ENCODE measurements at places on chromosomes 13 and 19.

- DNase-seq, result no peak
Observed at GRCh38 chr13:44703371-44703770, 127.2 kb upstream of the TSC22D1 start.

GRCh38 chr19:35006342-35006998, 6.3 kb downstream of the GRAMD1A start:
- DNase-seq, result no peak

DNA sequence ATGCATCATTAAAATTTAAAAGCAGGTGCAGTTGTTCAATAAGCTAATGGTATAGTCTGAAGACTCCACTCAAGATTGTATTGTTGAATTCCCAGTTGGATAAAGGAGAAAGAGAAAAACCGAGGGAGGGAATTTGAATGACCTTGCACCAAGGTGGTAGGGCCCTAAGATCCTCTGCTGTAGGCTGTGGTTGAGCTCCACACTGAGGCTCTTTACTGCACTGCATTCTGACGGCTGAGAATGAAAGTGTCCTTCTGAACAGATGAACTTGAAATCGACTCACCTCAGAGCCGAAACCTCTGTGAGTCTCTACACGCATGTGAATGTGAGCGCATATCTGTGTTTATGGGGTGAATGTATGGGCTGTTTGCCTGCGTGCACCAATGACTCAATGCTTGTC, 388.9 kb upstream of the DACH1 start:
- DNase-seq, result no peak

DNA sequence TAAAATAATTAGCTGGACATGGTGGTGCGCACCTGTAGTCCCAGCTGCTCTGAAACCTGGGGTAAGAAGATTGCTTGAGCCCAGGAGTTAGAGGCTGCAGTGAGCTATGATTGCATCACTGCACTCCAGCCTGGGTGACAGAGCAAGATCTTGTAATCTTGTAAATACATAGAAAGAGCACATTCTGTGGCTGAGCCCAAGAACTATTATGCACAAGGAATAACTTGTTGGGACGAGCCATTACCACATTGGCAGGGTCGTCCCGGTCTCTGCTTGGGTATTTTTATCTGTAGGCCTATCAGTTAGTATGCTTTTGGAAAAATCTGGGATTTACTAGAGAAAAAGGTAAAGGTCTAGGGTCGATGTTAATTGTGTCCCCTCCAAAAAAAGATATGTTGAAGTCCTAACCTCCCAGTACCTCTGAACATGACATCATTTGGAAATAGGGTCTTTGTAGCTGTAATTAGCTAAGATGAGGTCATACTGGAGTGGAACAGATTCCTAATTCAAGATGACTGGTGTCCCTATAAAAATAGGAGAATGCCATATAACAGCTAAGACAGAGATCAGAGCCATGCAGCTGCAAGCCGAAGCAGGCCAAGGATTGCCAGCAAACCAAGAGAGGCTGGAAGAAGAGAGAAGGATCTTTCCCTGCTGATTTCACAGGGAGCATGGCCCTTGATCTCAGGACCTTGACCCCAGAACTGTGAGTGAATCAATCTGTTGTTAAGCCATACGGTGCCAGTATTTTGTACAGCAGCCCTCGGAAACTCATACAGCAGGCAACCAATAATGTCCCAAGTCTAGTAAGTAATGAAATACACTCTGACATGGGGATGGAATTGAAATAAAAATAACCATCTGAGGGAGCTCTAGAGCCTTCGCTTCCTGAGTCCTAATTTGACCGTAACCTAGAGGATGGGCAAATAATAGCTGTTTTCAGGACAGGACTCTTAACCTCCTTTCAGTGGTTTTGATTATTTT, 77.0 kb downstream of the TM9SF2 start:
- no peak for DNase-seq

- DNase-seq, result no peak
Observed at GRCh38 chr13:91211510-91211909, 136.0 kb upstream of the MIR17HG start.

DNA sequence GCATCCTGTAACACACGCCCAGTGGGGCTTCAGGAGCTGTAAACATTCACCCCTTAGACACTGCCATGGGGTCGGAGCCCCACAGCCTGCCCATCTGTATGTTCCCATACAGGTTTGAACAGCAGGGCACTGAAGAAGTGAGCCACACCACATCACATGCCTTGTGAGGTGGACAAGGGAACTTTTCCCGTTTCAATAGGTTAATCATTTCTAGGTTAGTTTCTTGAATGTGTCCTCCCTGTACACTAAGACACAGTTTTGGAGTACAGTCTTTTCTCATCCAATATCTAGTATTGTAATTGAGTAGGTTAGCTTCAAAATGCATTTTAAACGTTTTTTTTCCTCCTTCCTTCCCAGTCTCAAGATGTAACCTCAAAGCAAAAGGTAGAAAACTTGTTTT, 700.2 kb upstream of the PCDH20 start:
- no peak for DNase-seq

GRCh38 chr19:954672-955494, 29.0 kb downstream of the ARID3A start:
- DNase-seq, result no peak

DNA sequence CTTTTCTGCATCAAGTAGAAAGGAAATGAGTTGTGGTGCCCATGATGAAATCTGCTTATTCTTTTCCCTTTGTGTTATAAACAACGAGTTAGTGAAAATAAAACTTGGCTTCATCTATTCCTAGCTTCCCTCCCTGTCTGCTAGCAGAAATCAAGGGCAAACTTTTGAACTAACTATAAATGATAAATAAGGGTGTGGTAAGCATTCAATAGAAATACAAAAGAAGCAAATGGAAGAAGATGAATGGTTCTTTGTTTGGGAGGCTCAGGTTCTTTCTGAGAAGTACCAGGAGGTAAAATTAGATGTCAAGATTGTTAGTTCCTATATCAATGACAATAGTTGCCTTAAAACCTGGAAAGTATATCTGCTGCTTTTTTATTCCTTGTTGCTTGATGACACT, 275.3 kb upstream of the PRR20A start:
- no peak for DNase-seq

DNA sequence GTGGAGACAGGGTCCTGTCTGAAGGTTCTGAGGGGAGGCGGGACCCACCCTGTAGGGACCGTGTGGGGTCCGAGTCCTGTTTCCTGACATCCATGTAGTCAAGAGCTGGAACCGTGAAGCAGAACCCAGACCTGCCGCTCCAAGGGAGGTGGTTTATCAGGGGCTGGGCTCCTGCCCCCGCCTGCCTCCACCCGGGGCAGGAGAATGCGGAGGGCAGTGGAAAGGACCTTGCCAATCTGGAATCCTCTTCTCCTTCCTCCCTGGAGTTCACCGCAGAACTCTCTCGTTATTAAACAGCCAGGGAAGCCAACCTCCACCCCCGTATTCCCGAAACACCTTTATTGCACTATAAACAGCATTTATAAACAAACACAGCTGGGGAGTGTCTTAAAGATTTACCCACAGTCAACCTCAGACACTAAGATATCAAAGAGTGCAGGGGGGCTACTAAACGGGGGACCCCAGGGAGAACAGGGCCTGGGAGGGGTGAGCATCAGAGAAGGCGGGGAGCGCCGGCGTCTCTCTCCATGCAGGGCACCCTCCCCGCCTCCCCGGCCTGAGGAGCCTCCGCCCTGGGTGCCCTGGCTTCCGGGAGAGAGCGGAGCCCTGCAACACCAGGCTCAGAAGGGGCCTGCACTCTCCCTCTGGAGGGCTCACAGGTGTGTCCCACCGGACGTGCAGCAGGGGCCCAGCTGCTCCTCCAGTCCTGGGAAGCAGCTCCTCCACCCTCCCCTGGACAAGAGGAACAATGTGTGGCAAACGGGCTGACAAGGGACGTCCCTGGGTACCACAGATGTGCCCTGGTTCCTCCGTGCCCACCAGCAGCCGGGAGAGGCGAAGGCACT, 3.6 kb downstream of the C2CD4C start:
- DNase-seq, result no peak

DNA sequence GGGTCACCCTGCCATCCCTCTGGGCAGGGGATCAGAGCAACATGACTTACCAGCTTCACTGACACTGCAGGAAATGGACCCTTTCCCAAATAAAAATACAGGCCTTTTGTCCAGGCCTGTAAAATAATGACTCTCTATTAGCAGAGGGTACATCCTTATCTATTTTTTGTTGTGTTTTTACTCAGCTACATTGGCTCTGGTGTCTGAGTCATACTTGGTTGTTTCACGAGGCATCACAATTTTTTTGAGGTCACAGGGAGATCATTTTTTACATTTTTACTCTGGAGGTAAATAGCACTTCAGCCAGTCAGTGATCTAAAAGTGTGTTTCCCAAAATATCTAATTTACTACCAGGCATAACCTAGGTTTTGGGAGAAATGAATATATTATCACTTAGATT, 6.9 kb upstream of the HTR2A start:
- DNase-seq, result no peak

- DNase-seq, result no peak
Observed at GRCh38 chr13:35947315-35947714, 183.9 kb downstream of the DCLK1 start.

DNA sequence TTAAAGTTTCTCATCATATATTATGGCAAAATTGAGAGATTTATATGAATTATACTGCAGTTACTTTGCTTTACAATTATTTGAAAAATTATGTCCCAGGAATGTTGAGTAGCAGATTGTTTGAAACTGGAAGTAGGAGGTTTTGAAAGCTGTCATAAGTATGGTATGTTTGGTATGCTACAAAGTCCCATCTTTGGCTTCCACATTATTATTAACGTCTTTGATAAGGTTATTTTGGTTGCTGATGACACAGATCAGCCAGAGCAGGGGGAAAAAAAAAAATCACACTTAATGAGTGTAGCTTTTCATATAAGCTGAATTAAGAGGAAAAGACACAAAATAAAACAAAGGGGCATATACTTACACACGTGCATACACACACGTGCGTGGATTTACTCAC, 130.1 kb downstream of the SLITRK1 start:
- DNase-seq, result no peak

DNA sequence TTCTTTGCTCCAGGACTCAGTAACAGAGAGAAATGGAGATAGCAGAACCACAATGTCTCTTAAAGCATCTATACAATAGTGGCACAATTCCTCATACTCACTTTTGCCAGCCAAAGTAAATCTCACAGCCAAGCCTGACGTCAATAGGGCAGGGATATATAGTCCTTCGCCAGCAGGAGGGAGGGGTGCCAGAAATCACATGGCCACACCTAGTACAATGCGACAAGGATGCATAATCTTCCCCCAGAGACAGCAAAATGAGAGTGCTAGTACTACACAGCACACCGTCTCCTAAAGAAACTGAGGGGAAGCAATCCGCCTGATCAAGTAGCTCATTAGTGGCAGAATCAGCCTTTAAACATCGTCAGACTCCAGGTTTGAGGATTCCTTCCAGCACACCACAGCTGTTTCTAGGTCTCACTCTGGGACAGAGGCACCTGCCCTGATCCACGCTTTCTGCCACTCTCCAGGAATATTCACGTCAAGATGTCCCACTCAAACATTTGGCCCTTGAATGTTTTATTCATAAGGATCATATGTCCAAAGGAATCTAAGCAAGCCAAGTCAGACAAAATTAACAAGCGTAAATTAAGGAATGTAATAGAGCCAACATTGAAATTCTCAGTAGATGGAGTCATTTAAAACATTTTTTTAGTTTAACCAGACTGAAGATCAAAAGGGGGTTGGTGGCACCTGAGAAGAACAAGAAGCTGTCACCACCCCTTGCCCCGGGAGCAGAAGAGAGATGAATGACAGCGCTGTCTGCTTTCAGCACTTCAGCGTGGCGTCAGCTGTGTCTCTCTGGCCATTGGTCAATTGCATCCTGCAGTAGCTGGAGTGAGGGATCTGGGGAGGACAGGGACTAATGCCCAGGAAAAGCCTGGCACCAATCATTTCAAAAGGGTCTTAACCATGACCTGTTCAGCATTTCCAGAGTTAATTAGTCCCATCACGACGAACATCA, 63.5 kb upstream of the SERP2 start:
- DNase-seq, result no peak

- DNase-seq, result no peak
Observed at GRCh38 chr19:28213470-28214082, 999.4 kb downstream of the UQCRFS1 start.

- DNase-seq, result no peak
Observed at GRCh38 chr13:80428349-80429096, 87.6 kb upstream of the SPRY2 start.

- no peak for DNase-seq
Observed at GRCh38 chr13:31919241-31919640, 112.3 kb upstream of the FRY start.

GRCh38 chr13:105670179-105670990, 865.1 kb downstream of the EFNB2 start:
- DNase-seq, result no peak

DNA sequence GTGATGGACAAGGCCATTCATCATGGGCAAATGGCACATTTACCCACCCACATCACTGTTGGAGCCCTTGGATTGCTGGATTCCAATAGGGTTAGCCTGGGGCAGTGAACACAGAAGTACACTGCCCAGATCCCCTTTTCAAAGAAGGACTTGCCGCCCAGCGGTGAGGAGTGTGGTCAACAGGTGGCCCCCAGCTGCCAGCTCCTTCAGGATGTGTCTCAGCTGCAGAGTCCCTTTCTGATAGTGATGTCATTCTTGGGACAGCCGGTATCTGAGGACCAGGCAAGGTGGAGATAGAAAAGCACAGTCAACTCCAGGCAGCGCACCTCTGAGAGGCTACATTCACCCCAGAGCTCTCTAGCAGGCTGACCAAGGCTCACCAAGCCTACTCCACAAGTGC, 16.9 kb downstream of the ERICH6B start:
- DNase-seq, result no peak

GRCh38 chr19:1616875-1617274, 11.6 kb upstream of the UQCR11 start:
- DNase-seq, result no peak

DNA sequence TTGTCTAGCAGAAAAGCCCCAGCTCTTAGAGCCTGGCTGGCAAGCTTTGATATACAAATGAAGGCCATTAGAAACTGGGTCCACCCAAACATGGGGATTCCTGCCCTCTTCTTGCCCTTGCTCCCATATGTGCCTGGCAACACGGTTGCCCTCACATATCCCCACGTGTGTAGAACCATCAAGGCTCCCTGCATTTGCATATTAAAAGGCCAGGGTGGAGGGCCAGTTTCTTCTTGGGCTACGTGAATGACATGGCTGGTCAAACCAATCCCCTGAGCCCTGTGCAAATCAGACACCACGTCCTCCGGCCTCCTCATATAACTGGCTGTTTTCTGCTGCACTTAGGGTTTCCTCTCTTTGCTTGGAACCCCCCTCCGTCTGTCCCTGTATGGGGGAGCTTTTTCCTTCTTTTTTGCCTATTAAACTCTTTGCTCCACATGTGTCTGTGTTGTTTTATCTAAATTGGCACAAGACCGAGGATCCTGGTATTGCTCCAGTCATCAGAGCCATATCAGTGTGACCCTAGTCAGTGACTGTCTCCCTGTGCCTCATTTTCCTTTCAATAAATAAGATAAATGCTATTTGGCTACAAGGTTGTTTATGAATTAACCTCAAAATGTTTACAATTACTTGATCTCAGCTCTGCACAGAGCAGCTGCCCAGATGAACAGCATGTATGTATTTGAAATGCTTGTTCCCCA, 30.3 kb upstream of the CEACAM1 start:
- no peak for DNase-seq

All from effector memory CD4-positive, alpha-beta T cell (primary cell).